Heart right ventricle (tissue), 16 donors: ENCODE measurements at places on chromosomes 5 and 9.

DNA sequence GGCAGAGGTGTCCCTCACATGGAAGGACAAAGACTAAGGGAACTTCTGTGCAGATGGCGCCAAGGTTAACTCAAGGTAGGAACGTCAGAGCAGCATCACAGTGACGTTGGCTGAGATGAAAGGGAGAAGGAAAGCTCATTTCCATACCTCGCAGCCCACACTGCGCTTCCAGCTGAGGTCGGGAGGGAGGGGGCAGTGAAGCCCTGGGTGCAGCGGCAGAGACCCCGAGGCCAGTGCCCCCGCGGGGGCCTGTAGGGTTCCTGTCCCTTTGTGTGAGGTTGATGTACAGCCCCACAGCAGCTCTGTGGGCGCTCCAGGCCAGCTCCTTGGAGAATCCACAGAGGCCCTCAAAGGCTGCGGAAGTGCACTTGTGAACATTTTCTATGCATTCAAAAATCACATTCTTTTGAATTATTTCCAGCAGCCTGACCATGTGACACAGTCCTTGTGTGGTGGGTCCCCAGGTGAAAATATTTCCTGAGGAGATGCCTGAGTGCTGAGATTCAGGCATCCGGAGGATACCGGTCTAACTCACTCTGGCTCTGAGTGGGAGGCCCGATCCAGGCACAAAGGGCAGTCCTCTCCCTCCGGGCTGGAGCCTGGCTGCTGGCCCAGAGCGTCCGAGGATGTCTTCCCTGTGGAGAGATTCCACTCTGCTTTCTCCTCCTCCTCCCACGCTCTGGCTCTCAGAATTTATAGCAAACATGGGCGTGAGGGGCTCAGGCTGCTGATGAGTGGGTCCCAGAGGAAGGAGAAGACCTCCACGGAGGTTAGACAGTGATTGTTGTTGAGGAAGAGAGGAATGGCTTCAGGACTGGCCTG is 150.7 kb downstream of the ICE1 start:
- DNase-seq = peak; percentile 48

DNA sequence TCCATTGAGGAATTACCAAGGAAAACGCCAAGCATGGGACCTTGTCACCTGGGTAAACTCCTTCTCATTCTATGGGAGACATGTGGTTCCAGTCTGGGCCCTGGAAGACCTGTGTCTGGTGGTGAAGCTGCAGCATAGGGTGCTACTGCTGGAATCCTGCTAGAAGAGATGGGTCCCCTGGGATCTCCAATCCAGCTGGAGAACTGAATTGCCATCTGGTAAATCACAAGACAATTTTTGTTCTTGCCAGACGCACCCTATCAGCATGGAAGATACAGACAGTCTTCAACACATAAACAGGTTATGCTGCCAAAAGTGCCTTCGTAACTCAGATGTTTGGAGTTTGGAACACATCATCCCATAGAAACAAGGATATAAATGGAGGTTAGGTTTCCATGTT is 424.0 kb upstream of the BRINP1 start:
- no peak for DNase-seq

DNA sequence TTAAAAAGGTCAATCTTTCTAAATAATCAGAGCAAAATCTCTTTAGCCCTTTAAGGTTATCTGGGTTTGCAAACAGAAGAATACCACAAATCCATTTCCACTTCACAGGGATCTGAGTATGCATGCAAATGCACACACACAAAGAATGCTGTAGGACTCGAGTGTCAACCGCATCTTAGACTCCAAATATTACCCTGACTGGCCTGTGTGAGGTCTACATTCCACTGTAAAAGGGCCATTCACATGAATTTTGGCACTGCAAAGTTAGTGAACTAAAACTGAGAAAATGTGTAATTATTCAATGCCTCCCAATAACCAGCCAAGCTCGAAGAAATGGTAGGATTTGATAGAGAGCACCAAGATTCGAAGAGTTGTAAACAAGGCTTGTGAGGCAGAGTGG is 199.9 kb downstream of the AGTPBP1 start:
- DNase-seq = no peak

DNA sequence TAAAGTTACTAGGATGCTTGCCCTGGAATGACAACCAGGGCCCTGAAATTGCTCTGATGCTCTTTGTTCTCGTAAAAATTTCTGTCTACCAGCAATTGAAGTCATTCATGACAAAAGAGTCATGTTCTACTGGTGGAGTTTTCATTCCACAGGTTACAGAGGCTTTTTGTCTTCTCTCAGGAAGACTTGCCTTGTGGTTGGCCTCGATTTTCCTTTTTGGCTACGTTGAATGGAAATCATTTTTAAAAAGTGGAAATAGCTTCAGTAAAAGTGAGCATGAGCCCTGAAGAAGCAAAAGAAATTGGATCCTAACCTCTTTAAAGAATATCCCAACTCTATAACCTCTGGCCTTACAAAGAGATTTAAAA is 255.2 kb downstream of the AOPEP start:
- no peak for DNase-seq

- no peak for DNase-seq
Measured at GRCh38 chr5:175854231-175855040, 16.9 kb upstream of the CPLX2 start.

GRCh38 chr5:154863291-154864080 is 5.1 kb downstream of the CNOT8 start:
- DNase-seq = no peak
